Dermis blood vessel endothelial cell (primary cell): ENCODE measurements at places on chromosomes 4 and X. TPM values are rescaled to one million over a fixed set of nuclear protein-coding genes. Genes with fewer than 3 reads are reported as not detected.

- peak; percentile 73 for DNase-seq
Observed at GRCh38 chr4:139229534-139230039, 50.4 kb downstream of the MGARP start.

- no peak for DNase-seq
Observed at GRCh38 chr4:156038772-156039171, 85.1 kb upstream of the CTSO start.

DNA sequence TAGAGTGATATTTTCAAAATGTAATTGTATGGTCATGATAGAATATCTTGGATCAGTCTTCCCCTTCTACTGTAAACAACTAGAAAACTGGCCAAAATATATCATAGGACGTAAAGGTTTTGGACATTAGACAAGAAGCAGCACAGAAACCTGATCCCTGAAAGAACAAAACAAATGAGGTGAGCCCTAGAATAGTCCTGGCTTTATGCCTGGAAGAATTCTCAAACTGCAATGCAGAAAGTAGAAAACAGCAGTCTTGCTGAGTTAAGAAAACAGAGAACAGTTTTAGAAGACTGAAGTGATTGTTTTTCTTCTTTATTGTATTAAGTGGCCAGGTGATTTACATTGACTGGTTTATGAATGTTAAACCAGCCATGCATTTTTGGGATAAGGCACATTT is 19.5 kb downstream of the NSUN7 start:
- no peak for DNase-seq

The HTATSF1 gene
- total RNA-seq: 25.9 and 45.8 TPM in 2 replicates

GRCh38 chr4:155854582-155855226 is 11.4 kb downstream of the ASIC5 start:
- DNase-seq: no peak

- no peak for DNase-seq
Observed at GRCh38 chrX:26138274-26138673, at the start of gene MAGEB18. TSS of gene MAGEB18 (plus strand) at chrX:26138343. CDS start at chrX:26138986, 643 bp downstream.

The CFAP47 gene
- not detected in 2 replicates for total RNA-seq
